MM.1S (cell line): ENCODE measurements at places on chromosomes 11 and 22.
A peak's percentile ranks its signal among the peaks of the same experiment; 100 is the strongest.

DNA sequence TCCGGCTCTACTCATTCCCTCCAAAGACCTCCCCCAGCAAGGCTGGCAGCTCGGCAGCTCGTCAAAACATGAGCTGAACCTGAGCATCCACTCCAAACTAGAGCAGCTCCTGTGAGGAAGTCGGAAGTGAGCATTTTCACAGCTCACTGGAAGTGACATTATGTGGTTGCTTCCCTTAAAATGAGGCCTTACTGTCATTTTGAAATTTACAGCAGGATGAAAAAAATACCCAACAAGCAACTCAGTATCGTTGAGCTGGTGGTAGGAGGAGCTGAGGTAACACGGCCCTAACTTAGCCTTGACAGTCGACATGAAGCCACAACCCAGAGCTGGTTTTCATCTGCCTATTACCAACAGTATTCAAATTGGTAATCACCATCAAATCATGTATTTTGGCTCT, 38.0 kb upstream of the ARFGAP3 start:
- DNase-seq = no peak

- no peak for DNase-seq
Measured at GRCh38 chr11:74460481-74461154, 6.7 kb downstream of the KCNE3 start.

DNA sequence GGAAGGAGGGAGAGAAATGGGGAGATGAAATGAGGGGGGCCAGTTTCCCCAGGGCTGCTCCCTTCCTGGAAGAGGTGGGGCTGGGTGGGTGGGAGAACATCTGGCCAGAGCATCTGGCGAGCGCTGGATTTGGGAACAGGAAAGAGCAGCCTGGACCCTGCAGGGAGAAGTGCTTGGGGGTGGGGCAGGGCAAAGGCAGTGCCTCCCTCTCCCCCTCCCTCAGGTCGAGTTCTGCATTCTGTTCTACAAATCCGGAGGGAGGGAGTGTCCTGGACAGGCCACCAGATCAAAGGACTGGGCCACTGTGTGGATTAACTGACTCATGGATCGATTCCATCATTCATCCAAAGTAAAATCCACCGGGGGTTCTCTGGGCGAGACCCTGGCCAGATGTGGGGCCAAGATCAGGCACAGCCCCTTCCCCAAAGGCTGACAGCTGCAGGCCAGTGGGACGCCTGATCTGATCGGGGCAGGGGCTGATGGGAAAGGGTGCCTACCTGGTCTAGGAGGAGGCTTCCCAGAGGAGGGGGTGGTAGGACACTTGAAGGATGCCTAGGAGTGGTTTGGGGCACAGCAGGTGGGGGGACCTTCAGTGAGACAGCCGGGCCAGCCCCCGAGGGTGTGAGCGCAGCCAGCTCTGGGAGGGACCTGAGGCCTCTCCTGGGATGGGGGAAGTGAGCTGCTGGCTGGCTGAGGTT, 57.5 kb downstream of the CACNA1I start:
- no peak for DNase-seq

DNA sequence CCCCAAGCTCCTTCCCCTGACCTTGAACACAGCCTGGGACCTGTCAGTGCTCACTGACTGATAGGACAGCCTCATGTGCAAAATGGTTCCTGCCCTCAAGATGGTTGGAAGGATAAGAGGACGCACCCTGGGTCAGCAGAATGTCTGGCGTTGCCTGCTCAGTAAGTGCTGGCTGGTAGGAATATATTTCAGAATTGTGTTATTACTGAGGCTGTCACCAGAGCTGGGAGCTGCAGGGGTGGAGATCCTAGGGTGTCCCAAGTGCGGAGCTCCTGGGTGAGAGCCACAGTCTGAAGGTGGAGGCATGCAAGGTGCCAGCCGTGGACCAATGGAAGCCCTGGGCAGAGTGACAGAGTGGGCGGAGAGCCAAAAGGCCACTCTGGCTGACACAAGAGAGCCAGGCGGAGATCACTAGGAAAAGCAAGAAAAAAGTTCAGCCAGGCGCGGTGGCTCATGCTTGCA, 1.0 kb upstream of the SEC14L4 start:
- no peak for DNase-seq

DNA sequence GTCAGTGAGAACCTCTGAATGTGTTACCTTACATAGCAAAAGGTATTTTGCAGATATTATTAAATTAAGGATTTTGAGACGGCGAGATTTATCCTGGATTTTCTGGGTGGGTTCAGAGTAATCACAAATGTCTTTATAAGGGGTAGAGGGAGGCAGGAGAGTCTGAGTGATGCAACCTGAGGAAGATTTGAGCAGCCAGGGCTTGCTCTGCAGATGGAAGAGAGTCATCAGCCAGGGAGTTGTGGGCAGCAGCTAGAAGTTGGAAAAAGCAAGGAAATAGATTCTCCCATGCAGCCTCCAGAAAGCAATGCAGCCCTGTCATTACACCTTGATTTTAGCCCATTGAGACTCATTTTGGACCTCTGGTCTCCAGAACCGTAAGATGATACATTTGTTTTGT, 4.1 kb upstream of the WDR74 start:
- DNase-seq = no peak

- no peak for DNase-seq
Measured at GRCh38 chr11:28251257-28251656, 143.1 kb downstream of the METTL15 start.

DNA sequence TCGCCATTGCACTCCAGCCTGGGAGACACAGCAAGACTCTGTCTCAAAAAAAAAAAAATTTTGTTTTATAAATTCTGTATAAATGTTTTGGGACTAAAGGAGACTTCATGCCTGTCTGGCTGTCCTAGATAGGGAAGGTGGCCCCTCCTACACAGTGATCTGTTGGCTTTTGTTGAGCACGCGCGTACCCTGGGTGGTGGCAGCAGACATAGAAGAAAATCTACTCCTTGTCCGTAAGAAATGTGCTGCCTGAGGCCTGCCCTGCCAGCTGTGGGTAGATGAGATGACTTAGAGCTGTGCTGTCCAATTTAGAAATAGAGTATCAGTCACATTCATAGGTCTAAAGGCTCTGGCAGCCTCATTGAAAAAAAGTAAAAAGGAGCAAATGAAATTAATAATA, 37.0 kb downstream of the AP2A2 start:
- no peak for DNase-seq

- no peak for DNase-seq
Measured at GRCh38 chr11:102783720-102784119, 3.3 kb upstream of the MMP10 start.

DNA sequence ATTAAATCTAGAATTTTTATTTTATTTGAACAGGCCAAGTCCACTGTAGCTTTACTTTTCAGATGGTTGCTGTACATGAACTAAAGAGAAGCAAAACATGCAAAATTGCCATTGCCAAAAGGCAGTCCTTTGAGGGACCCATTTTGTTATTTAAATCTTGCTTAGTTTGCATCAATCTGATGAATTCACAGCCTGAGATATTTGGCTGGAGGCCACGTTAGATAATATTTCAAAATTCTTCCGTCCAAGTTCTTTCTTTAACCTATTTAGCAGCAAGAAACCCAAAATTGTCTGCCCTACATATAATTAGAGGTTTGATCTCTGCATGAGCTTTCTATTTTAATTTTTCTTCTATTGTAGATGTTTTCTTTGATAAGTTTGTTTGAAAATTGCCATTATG, 1706.9 kb upstream of the RAG2 start:
- DNase-seq = no peak

- DNase-seq = no peak
Measured at GRCh38 chr11:113124006-113124405, 162.8 kb downstream of the NCAM1 start.

DNA sequence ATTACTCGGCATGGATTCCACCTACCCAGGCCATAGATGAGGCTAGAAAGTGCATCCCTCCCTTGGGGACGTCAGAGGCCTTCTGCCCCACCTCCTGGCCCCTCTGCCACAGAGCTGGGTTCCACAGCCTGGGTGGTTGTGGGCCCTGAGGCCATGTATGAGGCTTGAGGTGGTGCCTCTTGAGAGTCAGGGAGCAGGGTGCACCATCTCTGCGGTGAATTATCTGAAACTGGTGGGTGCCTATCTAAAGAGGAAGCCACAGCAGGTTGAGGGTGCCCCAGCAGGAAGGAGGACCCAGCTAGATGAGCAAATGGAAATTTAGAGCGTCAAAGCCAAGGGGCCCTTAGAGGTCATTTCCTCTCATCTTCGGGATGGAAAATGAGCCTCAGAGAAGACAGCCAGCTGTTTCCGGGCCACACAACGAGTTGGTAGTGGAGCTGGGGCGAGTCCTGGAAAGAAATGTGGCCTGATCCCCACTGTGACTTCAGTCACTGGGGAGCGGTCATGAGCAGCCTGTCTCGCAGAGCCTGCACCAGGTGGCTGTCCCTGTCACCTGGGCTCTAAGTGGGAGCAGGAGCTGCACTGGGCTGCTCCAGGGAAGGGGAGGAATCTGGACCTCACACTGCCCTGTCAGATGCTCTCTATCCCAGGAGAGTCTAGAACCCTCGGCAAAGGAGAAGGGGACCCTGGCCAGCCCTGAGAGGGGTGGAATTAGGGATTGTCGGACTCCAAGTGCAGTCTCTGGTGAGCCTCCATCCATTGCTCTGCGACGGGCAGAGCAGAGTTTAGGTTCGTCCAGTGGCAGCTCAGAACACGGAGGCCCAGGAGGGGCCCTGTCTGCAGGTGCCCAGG, 7.3 kb downstream of the ADORA2A start:
- DNase-seq = peak; percentile 90

DNA sequence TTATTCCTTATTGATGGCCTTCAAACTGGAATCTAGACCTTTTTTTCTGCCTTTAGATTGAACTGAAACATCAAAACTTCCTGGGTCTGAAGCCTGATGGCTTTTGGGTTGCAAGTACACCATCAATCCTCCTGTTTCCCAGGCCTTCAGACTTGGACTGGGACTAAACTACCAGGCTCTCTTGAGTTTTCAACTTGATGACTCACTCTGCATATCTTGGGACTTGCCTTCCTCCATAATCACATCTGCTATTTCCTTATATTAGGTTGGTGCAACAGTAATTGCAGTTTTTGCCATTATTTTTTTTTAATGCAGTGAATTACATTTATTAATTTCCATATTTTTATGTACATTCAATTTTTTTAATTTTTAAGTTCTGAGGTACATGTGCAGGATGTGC, 7.0 kb downstream of the OR51B5 start:
- no peak for DNase-seq

DNA sequence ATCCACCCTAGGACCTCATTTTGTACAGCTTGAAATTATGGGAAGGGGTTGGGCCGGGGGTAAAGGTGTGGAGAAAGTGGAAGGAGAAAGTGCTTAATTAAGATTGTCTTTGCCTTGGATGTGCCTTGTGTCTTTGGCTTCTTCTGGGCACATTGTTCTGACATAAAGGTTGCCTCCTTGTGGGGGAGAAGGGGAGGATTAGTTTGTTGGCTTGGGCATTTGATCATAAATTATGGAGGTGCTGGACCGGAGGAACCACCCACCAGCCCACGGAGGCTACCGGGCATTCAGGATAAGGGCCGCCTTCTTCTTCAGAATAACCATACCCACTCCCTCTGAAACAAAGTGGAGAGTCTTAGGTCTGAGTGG, 1.3 kb downstream of the PAFAH1B2 start:
- DNase-seq = peak; percentile 20

DNA sequence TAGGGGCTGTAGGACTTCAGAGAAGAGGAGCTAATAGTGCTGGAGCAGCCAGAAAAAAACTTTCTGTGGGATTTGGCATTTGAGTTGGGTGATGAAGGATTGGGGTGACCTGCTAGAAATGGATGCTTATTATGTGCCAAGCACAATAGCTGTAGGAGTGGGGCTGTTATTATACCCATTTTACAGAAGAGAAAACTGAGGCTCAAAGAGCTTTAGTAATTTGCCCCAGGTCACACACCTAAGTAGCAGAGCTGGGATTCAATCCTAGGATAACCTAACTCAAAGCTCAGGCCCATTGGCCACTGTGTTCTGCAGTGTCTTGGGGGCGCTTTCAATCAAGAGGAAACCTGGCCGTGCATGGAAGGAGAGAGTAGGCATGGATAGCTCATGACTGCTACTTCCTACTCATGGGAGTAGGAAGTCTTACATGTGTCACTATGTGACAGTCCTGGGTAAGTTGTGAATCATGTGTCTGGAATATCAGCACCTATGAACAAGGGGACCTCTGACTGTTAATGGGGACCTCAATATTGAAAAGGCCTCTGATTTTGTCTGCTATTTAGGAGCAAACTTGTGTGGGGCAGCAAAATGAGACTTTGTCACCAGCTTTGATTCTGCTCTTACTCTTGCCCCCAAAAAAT, 6.1 kb upstream of the ELF5 start:
- DNase-seq = no peak

DNA sequence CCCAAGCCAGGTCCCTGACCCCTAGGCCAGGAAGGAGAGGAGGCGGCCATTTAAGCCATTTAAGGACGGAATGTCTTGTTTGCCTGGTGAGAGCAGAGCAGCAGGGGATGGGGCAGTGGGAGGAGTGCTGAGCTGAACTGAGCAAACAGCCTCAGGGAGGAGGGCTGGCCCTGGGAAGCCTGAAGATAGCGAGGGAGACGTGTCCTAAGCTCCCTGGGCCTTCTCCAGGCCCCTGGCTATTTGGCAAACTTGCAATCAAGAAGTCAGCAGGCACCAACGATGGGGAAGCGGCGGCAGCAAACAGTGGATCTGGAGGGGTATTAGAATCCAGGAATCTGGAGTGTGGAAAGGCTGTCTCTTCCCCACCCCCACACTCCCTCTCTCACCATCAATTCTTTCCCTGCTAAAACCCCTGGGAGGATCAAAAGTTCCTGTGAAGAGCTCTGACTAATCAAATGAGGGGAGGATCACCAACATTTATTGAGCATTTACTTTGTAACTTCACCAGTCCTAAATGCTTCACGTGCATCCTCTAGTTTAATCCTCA, 8.8 kb downstream of the BCL9L start:
- DNase-seq = no peak

DNA sequence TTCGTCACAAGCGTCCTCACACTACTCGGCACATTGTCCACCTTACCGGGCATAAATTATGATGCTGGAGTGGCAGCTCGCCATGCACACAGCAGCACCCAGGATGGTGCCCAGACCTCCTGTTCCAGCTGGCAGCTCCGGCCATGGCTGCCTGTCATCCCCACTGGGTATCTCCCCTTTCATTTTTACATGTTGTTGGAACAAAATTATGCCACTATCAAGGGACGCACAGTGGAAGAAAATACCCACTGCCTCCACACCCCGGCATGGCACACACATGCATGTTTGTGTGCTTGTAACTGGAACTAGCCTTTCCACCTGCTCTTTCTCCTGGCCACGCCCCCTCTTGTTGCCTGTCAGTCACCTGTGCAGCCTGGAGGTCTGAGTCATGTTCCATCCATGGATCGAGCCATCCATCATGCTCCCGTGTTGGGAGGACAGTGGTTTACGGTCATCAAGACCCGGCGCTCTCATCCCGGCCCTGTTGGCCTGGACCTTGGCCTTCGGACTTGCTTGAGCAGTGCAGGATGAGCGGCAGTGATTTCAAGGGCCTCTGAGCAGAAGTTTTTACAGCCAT, 1069.6 kb downstream of the BRD1 start:
- no peak for DNase-seq

DNA sequence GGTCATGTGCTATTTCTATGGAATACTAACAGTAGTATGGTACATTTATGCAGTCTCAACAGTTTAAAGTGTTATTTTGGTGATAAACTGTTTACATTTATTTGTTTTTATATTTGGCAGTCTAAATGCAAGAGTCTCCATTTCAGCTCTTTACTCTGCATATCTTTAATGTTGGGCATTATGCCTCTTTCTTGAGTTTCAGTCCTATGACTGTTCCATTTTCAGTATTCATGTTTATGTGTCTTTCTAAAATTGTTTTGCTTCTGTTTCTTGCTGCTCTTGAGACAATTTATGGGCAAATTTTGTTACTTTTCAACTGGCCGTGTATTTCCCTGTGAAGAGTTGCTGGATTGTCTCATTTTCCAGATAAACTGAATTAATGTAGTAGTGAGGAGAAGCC, 6.6 kb upstream of the RAB30 start:
- no peak for DNase-seq

GRCh38 chr11:122268601-122269130, 152.7 kb upstream of the BLID start:
- no peak for DNase-seq
